ENCODE measurements at places on chromosomes 7 and 10.

DNA sequence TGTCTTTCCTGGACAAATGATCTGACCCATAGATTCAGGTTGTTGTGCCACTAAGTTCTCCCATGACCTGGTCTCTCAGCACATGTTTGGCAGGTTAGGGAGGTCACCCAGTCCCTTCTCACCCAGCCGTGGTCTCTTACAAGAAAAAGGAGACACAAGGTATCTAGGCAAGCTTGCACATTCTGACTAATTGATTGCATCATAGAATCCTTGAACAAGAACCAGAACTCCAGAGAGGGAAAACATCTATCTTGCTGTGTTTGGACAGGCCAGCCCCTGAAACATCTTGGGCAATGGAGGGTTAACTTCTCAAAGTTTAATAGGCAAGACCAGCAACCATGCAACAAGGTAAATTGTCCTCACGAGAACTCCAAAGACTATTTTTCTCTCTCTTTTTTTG, 8.5 kb upstream of the HK1 start:
- no peak for DNase-seq

- DNase-seq: no peak
Measured at GRCh38 chr7:45000093-45001032, at the start of gene CCM2. Gene CCM2, plus strand, starts transcription at chr7:45000201. Its CDS starts 133 bp downstream, at chr7:45000334.

DNA sequence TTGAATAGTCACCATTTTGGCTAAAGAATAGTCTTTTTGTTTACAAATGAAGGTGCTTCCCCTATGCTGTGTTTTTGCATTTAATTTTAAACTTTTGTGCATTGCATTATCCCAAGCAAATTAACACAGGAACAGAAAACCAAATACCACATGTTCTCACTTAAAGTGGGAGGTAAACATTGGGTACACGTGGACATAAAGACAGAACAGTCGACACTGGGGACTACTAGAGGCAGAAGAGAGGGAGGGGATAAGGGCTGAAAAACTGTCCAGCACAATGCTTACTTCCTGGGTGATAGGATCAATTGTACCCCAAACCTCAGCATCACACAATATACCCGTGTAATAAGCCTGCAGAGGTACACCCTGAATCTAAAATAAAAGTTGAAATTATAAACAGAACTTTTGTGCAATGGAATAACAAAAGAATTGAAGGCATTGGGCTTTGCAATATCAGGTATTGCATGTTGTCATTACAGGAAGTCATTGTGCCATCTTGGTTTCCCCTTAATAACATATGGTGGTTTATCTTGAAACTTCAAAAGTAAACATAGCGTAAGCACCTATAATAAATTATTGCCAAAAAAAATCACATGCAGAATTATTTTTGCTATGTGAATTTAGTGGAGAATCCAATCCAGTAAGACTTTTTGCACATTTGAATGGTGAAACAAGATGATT, 16.1 kb downstream of the ADD3 start:
- DNase-seq: no peak

GRCh38 chr10:29392376-29393021, 103.6 kb downstream of the LYZL1 start:
- DNase-seq: no peak

- DNase-seq: no peak
Measured at GRCh38 chr10:87956055-87956454, 92.6 kb downstream of the PTEN start.

DNA sequence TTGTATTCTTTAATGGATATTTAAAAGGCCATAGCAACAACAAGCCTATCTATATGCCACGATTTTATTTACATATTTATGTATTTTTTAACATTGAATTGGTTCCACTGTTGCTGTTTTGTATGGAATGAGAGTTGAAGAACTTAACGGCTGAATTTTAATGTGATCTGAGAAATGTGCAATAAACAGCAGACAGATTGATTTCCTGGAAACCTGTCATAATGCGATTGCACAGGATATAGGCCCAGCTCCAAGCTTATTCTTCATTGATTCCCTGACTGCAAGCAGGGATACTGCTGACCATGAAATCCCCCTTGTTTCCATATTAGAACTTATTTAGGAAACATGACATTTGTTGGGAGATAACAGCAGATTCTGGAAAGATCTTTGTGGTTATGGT, 195.6 kb downstream of the KCND2 start:
- DNase-seq: no peak

GRCh38 chr7:73431041-73431835, 2.3 kb upstream of the FZD9 start:
- no peak for DNase-seq

- DNase-seq: no peak
Measured at GRCh38 chr10:24701447-24701846, 22.2 kb downstream of the ARHGAP21 start.

GRCh38 chr10:101297901-101298486, 56.0 kb upstream of the BTRC start:
- peak; percentile 52 for DNase-seq

DNA sequence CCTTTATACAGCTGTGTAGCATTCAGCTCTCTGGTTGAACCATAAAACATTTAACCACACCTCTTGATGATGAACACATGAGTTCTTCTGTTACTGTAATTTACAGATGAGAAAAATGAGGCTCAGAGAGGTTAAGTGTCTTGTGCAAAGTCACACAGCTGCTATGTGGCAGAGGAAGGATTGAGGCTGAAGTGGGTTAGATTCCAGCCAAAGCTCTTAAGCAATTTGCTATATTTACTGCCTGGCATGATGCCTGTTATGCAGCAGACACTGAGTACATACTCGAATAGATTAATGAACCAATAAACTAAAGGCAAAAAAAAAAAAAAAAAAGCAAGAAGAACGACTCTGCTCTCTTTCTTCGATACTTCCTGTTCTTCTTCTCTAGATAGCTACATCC, 35.7 kb downstream of the GFRA1 start:
- no peak for DNase-seq

DNA sequence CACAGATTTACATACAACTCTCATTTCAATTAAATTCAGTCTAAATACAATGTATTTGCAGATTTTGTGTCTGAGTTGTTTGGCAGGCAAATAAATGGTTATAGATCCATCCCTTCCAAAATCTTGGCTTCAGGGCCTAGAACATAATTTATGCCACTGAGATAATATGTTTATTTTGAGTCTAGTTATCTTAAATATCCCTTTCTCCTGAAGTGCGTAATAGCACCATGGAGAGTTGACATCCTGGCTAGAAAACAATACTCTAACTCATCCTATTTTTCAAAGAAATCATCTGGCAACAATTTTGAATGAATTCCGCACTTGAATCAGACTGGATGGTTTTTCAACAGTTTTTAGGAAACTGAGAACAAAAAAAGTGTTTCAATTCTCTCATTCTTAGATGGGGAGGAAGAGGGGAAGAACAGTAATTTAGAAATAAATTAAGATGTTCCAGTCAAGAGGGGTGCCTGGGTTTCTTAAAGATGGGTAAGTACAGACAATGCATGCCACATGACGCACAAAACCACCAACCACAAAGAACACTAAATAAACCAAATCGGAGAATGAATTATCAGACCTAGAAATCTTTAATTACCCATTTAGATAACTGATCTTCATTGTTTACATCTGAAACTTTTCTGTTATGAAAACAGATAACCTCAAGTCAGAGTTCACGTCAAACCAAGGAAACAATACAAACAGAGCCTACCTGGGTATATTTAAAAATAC, 228.7 kb upstream of the PTN start:
- no peak for DNase-seq

- DNase-seq: no peak
Measured at GRCh38 chr7:83976302-83976701, 218.3 kb downstream of the SEMA3A start.

DNA sequence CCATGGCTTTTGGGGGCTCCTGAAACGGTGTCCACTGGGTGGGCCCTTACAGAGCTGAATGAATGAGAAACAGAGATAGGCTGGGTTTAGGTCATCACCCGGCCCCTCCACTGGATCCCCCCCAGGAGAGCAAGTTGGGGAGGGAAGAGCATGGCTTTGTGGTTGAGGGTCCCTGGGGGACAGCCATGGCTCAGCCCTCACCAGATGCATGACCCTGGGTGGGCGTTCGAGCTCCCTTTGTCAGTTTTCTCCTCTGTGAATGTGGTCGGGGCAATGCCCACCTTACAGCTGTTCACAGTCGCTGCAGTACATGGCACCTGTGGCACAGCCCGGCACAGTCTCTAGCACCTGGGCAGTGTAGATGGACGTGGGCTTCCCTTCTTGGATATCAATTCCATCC, 40.6 kb upstream of the CXCL12 start:
- no peak for DNase-seq

DNA sequence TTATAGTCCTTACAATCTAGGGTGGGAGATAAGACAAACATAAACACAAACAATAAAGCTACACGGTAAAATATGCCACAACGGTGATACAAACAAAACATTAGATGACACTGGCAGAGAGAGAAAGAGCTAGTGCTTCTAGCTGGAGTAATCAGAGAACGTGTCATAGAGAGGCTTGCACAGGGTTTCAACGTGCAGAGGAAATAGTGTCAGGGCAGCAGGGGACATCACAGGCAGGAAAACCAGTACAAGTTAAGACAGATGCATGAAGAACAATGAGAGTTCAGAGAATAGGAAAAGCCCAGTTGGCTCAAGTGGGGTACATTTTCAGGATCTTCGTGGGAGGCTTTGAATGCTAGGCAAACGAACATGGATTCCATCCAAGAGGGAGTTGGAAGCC, 91.4 kb downstream of the ZNF438 start:
- no peak for DNase-seq

DNA sequence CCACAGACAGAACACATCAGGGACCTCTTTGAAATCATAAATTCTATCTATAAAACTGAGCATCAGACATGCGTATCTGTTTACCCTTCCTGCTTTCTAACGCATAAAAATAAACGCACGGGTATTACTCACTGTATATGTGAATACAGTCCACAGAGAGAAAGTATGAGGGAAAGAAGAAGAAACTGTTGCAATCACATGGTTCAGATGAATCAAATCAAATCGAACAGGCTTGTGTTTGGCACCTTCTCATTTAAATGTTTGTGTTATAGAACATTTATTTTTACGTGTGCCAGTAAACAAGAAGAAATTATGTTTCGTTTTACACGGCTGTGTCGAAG, 322.0 kb downstream of the FRMD4A start:
- DNase-seq: no peak

GRCh38 chr7:94741179-94741578, 85.2 kb upstream of the SGCE start:
- DNase-seq: no peak

DNA sequence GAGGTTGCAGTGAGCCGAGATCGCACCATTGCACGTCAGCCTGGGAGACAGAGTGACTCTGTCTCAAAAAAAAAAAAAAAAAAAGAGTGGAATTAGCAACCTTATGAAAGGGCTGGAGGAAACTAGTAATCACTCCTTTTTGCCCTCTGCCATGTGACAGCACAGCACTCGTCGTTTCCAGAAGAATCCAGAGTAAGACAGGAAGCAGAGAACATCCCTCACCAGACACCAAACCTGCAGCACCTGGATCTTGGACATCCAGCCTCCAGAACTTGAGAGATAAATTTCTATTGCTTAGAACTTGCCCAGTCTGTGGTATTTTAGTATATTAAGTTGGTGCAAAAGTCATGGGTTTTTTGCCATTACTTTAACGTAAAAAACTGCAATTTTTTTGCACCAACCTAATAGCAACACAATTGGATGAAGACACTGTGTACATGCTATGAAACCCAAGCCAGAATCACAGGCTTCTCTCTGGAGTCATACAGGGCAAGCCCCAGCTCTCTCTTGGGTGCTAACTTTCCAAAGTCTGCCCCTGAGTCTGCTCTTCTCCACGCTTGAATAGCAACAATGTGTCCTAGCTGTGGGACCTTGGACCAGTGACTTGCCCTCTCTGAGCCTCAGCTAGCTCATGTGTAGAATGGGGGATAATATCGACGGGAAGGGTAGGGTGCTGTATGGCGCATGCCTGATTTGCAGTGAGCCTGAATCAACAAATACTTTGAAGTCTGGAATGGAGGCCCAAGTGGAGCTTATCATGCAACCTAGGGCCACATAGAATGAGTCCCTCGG, 55.1 kb downstream of the CHST3 start:
- no peak for DNase-seq

DNA sequence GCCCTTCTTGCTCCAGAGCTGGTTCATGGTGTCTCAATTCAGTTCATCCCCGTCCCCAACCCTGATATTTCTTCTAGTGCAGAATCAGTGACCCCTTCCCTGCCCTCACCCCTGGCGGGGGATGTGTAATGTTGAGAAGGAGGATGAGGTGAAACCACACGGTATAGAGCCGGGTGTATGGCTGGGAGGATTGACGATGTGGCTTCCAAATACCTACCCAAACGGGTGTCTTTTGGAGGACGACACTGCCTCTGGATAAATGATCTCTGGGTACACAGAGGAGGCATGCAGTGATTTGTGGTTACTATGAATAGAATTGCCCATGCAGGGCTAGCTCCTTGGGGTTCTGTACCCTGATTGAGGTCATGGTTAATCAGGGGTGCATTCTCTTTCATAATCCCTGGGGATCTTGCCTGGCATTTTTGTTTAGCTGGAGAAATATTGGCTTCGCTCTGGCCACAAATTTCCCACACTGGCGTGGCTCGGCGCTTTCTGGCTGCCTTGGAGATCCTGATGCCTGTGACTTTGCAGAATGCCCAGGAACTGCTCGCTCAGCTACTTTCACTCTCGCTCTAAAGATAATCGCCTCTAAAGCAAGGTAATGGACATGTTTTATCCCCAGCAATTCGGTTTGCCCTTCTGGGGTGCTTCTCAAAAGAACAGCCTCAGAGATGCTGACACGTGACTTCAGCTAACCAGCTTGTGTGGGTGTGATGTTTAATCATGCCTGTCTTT, 89.2 kb downstream of the RBM20 start:
- no peak for DNase-seq

DNA sequence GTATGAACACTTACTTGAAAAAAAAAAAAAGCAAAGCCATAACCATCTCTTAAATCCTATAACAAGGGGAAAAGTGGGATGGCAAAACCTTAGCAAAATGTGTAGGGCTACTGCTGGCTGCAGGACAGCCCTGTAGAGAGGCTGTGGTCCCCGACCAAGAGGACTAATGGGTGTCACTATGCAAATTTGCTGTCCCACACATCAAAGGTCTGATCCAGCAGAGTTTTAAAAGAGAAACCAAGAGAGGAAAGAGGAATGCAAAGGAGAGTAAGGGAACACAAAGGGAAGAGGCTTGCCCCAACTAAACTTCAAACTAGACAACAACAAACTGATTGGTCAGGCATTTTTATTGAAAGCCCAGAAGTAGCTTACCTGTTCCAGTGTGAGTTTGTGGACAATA, 3.1 kb upstream of the ZNRF2 start:
- no peak for DNase-seq
